Heart left ventricle (tissue), 16 donors: ENCODE measurements at places on chromosomes 16 and 17. TPM values are rescaled to one million over a fixed set of nuclear protein-coding genes. Genes with fewer than 3 reads are reported as not detected.

Gene CCL23
- not detected for polyA plus RNA-seq

Gene KRTAP2-2
- polyA plus RNA-seq: not detected

Gene WNT9B
- polyA plus RNA-seq: 0.53 TPM

Gene OR3A2
- not detected for polyA plus RNA-seq

Gene SPATA32
- polyA plus RNA-seq: not detected

Gene SPATA33
- polyA plus RNA-seq: 3.9 TPM

Gene DYNLRB2
- 0.84 TPM for polyA plus RNA-seq

Gene DOK4
- 6.7 TPM for polyA plus RNA-seq

Gene KCNJ2
- polyA plus RNA-seq: 24.7 TPM

Gene CYBA
- 46.5 TPM for polyA plus RNA-seq

Gene CFAP20
- polyA plus RNA-seq: 60.4 TPM

Gene CALB2
- polyA plus RNA-seq: 0.38 TPM

Gene FBXO39
- polyA plus RNA-seq: 0.19 TPM

Gene PIPOX
- polyA plus RNA-seq: 0.42 TPM

Gene PDF
- 9.7 TPM for polyA plus RNA-seq

Gene KRT20
- not detected for polyA plus RNA-seq

Gene HAS3
- polyA plus RNA-seq: 0.27 TPM

Gene LCAT
- polyA plus RNA-seq: 31.7 TPM

Gene CCR7
- 0.15 TPM for polyA plus RNA-seq
